Peyer's patch (tissue), 4 donors: ENCODE measurements at places on chromosomes 2 and 18. TPM values are rescaled to one million over a fixed set of nuclear protein-coding genes. Genes with fewer than 3 reads are reported as not detected.

The FBXO36 gene
- total RNA-seq, result not detected

The SNTG2 gene
- 65.2 TPM for total RNA-seq

The DNAH7 gene
- total RNA-seq, result 2.5 TPM

The ST6GAL2 gene
- not detected for total RNA-seq

The GPR75 gene
- total RNA-seq, result 6.7 TPM

The HNMT gene
- total RNA-seq, result 32.2 TPM

The TDRD15 gene
- 0.83 TPM for total RNA-seq

The DUSP19 gene
- 0.28 TPM for total RNA-seq

The ARHGAP25 gene
- total RNA-seq, result 5.3 TPM

The NEURL3 gene
- 23.6 TPM for total RNA-seq
